Left lobe of liver (tissue), 2 donors: ENCODE measurements at places on chromosomes 5 and 9.

DNA sequence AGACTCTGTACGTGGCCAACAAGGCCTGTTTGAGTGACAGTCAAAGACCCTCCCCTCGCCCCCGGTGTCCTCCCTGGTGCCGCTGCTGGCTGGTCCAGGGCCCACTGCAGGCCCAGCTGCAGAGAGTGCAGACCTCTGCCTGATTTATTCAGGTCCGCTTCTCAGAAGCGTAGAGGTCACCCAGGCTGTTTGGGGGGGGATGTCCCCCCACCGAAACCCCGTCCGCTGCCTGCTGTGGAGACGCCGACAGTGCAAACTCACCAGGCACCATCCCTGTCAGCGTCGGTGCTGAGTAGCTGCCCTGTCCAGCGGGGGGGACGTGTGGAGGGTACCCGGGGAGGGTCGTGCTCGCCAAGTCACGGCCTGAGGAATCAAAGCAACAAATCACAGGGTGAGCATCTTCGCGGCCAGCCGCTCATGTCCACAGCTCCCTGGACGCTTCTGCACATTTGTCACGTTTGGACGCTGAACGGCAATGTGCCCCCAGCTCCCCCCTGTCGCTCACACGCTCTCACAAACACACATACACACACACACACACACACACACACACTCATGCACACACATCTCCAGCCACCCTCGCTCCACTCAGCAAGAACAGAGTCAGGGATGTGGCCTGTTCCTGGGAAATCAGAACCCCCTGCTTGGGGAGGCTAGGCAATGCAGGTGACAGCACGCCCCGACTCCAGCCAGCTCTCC is 152.2 kb downstream of the PAX5 start:
- DNase-seq, result no peak

DNA sequence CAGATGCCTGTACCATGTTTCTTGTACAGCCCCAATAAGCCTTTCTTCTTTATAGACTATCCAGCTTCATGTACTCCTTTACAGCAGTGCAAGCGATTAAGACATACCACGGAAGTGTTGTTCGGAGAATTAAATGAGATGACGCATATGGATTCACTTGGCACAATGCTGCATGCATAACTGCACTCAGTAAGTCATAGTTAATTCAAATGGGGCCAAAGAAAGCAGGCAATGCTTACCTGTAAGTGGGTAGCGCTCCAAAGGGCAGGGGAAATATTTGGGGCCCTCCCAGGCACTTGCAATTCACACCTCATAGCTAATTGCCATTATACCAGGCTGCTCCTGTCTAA is 7.7 kb upstream of the ADRA1B start:
- DNase-seq, result no peak

- no peak for DNase-seq
These were observed 40.3 kb upstream of the SLC25A51 start for GRCh38 chr9:37944266-37944650.

GRCh38 chr5:173592050-173592669 is 24.3 kb downstream of the BOD1 start:
- DNase-seq, result no peak

DNA sequence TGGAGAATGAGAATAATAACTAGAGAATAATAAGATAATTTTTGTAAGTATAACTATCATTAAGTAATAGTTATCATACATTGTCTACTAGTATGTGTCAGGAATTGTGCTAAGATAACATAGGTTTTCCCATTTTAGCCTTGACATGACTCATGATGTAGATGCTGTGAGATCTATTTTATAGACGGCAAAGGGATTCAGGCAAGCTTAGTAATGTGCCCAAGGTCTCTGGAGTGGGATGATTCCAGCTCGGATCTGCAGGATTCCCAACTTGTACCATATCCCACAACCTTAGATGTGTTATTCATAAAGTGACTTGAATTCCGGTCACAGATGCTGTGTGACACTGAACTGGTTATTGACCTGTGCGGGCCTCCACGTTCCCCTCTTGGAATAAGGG is 51.5 kb downstream of the IL31RA start:
- no peak for DNase-seq

- no peak for DNase-seq
These were observed 140.8 kb downstream of the BNC2 start for GRCh38 chr9:16729651-16730050.

DNA sequence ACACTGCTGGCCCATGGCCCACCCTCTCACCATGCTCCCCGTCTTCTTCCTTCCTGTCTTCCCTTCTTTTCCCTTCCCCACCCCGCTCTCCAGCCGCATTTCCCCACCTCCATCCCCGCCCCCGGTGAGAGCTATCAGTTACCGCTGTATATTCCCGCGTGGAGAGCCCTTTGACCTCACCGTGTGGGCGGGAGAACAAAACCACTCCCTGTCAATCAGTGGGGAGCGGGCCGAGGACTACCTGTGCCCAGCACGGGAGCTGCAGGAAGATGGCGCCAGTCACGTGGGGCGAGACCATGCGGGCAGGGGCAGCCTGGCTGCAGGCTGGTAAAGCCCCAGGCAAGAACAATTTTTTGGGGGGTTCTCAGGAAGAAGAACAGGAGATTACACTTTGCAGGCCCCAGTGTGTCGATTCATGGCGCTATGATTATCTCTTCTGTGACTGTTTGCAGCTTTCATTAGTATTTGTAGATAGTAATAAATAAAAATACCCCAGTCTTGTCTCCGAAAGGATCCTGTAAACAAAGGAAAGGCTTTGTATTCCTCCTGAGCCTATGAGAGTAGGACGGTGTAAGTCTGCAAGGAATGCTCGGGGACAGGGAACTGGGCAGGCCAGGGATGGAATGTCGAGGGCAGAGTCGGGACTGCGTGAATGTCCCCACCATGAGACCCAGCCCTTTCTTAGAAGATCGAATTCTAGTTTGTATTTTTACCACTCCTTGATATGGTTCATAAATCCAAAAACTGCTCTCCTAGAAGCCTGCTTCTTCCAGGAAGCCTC is 14.8 kb upstream of the DMRT1 start:
- no peak for DNase-seq

DNA sequence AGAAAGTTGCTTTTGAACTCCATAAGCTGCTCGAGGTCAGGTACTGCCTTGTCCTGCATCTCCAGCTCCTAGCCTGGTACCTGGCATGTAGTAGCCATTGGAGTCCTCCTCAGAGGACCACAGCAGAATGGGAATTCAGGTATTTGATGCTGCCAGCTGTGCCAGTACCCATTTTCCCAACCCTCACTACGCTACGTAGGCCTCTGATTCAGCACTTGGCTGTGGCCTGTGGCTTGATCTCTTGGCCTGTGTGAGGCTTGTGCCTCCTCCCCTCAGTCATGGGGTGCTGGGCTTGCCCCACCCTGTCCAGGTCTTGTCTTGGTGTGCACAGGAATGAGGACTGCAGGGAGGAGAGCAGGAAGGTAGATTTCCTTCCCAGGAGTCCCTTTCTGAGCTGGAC is 11.8 kb downstream of the OTULIN start:
- DNase-seq, result no peak

DNA sequence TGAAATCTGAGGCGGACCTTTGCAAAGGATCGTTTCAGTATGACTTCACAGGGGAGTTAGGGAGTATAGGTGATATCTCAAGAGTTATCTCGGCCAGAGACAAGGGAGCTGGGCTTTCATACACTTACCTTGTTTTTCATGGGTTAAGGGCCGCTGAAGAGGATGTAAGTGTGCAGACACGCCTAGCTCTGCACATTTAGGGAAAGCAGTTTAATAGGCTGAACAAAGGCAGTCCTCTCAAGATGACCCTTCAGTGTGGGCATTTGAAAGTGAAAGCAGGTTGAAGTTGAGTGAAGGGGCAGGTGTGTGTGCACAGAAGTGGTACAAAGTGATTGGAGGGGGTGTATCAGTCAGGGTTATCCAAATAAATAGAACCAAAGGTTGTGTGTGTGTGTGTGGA is 33.1 kb upstream of the PRXL2C start:
- DNase-seq, result no peak

DNA sequence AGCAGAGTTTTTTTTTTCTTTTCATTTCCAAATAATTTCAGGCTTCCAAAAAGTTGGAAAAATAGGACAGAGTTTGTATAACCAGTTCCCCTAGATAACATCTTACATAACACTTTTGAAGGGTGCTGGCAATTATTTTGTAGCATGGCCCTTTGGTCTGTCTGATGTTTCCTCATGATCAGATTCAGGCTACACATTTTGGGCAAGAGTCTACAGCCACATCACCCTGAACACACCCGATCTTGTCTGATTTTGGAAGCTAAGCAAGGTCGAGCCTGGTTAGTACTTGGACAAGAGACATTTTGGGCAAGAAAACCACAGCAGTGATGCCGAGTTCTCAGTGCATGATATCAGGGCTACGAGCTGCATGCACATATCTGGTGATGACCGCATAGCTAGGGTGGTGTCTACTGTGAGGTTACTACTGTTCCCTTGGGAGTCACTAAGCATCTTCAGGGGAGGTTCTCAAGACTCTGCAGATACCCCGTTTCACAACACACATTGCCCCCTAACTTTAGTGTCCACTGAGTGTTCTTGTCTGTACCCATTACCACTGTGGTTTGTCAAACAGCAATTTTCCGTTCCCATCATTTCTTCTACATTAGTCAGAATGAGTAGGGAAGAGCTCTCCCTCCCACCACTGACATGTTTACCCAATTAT is 86.2 kb downstream of the TTC39B start:
- no peak for DNase-seq

DNA sequence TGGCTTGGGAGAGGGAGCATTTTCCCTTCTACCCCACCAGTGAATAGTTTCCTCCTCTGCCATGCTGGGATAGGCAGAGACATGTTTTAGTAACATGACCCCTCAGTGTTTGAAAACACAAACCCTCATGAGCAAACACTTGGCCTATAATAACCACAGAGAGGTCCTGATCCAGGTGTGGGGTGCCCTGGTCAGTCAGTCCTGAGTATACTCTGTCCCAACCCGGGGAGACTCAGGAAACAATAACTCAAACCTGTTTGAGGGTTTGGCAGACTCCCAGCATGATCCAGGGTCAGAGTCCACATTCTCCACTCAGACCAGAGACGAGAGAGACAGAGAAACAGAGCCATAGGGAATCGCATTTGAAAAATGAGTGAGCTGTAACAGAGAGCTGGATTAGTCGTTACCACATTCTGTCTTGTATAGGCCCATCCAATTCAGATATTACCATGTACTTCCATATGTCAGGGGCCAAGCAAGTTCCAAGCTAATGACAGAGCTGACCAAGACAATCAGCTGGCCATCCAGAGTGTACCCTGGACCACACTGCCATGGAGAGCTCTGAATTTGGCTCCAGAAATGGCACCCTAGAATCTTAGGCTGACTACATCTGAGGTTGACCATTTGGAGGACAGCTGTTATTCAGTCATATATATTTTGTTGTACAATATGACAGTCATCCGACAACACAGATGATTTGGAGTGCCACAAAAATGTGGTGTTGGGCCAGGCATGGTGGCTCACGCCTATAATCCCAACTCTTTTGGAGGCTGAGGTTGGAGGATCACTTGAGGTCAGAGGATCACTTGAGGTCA is 4.2 kb upstream of the CA9 start:
- DNase-seq, result peak; percentile 80

DNA sequence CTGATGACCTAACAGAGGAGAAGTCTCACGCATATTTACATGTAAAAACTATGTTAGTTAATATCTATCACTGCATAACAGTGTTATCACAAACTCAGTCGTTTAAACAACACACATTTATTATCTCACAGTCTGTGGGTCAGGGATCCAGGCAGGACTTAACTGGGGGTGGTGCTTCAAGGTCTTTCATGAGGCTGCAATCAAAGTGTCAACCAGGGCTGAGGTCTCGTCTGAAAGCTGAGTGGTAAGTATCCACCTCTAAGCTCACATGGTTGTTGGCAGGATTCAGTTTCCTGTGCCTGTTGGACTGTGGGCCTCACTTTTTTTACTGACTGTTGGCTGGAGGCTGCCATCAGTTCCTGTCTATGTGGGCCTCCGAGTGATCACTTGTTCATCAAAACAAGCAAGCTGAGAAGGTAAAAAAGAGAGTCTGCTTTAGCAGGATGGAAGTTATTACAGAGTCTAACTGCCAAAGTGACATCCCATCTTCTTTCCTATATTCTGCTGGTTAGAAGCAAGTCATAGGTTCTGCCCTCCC is 188.6 kb downstream of the CARTPT start:
- no peak for DNase-seq

GRCh38 chr5:56676091-56676768 is 139.1 kb upstream of the MAP3K1 start:
- DNase-seq, result no peak

DNA sequence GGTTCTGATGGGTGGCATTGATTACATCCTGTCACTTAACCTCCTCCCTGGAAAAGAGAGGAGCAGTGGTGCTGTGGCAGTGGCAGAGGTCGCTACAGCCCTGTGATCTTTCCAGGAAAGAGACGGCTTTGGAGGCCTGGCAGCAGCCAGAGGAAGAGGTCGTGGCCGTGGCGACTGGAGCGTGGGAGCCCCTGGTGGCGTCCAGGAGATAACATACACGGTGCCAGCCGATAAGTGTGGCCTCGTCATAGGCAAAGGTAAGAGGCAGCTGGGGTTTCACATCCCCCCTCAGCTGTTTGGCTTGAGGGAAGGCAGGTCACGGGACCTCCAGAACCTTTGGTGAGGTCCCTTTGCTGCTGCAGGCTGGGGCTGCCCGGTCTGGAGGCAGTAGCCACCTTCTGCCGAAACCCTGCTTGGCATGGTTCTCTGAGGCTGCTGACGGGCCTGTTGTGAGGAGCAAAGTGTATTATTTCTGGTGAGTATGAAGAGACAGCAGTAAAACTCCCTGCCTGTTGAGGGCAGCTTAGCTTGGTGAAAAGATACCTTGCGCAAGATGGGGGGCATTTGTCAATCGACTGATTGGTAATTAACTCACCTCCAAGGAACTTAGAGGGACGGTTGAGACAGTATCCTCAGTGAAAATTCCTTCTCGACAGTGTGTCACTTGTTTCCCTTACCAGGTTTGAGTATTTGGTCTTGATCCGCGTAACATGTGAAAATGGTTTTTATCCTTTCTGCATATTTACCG is 38.0 kb upstream of the PRDM12 start:
- DNase-seq, result peak; percentile 61

GRCh38 chr5:102138243-102138653 is 157.8 kb downstream of the SLCO4C1 start:
- DNase-seq, result no peak

- no peak for DNase-seq
These were observed 54.5 kb upstream of the EQTN start for GRCh38 chr9:27351438-27351837.

- DNase-seq, result no peak
These were observed 37.8 kb downstream of the CDH10 start for GRCh38 chr5:24606971-24607370.

GRCh38 chr5:134236820-134237219 is 10.9 kb upstream of the PPP2CA start:
- no peak for DNase-seq

DNA sequence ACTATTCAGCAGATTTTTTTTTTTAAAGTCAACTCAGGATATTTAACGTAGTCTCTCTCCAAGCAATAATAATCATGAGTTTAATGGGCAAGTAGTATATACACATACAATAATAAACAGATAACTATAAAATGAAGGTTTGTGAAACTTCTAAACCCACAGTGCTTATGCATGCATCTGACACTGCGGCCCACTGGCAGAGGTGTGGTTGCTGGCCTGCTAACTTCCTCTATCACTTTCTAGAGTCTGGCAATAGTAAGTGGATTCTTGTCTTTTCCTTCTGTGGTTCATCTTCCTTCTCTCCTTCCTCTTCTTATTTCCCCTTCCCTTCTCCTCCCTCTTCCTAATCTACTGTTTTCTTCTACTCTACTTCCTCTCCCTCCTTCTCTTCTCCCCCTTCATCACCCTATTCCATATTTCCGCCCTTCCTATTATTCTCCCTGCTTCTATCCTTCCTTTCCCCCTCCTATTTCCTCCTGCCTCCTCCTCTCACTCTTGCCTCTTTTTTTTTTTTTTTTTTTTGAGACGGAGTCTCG is 18.6 kb upstream of the AGXT2 start:
- DNase-seq, result no peak

- no peak for DNase-seq
These were observed 26.9 kb upstream of the CEMIP2 start for GRCh38 chr9:71795097-71795813.
